T-helper 22 cell (primary cell): ENCODE measurements at places on chromosomes 4 and X.

GRCh38 chr4:19375136-19375804, 876.4 kb upstream of the SLIT2 start:
- no peak for DNase-seq

- DNase-seq: no peak
Observed at GRCh38 chr4:124030147-124030546, 633.6 kb downstream of the SPRY1 start.

DNA sequence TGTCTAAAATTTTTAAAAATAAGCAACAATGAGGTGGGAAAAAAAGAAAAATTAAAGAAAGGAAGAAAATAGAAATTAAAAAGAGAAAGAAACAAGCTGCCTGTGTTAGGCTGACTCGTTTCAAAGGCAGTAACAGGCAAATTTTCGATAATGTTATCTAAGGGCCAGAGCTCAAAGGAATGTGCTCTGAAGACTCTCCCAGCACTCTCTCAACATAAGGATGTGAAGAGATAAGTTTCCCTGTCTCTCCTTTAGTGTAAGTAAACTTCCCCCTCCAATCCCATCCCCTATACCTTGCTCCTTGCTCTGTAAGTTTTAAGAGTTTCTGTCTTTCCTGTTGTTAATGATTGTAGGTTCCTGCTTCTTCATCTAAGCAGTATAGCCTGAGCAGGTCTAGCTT, 172.8 kb downstream of the TEX13C start:
- no peak for DNase-seq

- no peak for DNase-seq
Observed at GRCh38 chr4:94462572-94462971, 10.8 kb downstream of the PDLIM5 start.

GRCh38 chrX:47587906-47588735, 5.9 kb downstream of the TIMP1 start:
- no peak for DNase-seq

GRCh38 chr4:63063760-63064159, 1345.5 kb downstream of the TECRL start:
- DNase-seq: no peak

DNA sequence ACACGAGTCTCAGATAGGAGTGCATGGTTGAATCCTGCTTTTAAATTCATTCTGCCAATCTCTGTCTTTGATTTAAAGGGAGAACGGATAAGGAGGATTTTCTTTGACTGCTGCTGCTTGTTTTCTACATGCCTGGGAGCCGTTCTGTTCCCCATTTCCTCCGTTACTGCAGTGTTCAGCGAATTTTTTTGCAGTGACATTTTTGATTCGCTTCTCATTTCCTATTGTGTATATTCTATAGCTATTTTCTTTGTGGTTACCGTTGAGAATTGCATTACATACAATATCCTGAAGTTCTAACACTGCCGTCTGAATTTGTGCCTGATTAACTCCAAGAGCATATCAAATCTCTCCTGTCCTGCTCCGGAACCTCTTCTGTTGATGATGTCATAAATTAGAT, 14.8 kb upstream of the MAEA start:
- no peak for DNase-seq

DNA sequence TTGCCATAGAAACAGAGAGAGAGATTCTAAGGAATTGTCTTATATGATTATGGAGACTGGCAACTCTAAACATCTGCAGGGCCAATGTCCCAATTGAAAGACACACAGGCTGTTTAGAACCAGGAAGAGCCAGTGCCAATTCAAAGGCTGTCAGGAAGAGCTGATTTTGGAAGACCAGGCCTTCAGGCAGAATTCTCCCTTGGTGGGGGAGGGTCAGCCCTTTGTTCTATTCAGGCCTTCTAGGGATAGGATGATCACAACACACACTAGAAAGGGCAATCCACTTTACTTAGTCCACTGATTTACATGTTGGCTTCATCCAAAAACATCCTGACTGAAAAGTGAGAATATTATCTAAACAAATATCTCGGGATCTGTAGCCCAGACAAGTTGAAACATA, 15.2 kb downstream of the C4orf46 start:
- DNase-seq: no peak

- no peak for DNase-seq
Observed at GRCh38 chrX:68808686-68809357, 20.0 kb upstream of the EFNB1 start.

GRCh38 chr4:21768349-21769310, 179.9 kb downstream of the KCNIP4 start:
- no peak for DNase-seq

DNA sequence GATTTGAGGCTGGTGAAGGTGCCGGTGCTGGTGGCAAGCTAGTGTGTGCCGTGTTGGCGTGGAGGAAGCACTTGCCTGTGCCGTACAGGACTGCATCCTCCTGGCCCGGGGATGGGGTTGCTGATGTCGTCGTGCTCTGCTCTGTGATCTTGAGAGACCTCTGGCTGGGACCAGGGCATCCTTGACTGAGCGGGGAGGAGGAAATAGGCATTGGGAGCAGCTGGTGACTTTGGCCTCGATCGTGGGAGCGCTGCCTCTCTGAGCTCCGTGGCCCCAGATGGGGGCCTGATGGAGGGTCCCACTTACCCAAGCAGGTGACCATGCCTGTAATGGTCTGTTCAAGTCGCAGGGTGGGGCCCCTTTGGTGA, 31.5 kb upstream of the CLCN4 start:
- no peak for DNase-seq

- no peak for DNase-seq
Observed at GRCh38 chrX:98409867-98410266, 1526.2 kb downstream of the RPA4 start.

GRCh38 chr4:168560184-168561180, 63.6 kb downstream of the PALLD start:
- DNase-seq: no peak

GRCh38 chrX:791479-792034, 161.0 kb downstream of the SHOX start:
- DNase-seq: no peak

- no peak for DNase-seq
Observed at GRCh38 chrX:107450823-107451509, 1.5 kb downstream of the FRMPD3 start.

DNA sequence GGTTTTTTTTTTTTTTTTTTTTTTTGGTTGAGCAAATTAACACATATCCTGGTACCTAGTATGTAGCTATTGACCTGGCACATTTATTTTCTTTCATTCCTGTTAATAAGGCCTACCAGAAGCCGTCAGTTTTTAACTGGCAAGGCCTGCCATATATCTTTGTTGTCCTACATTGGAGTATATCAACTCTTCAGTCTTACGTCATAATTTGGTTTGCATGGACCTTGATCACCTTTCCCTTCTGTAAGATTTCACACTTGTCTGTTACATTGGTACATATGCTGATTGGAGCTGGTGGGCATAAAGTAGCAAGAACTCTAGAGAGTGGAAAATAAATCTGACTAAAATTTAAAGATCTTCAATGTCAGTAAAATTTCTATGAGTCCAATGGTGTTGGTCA, 1658.0 kb downstream of the C4orf33 start:
- DNase-seq: no peak

GRCh38 chr4:88148560-88148959, 9.9 kb downstream of the ABCG2 start:
- no peak for DNase-seq

GRCh38 chrX:119941336-119941735, 2.2 kb downstream of the NKAP start:
- no peak for DNase-seq

- no peak for DNase-seq
Observed at GRCh38 chr4:25628451-25628850, 27.2 kb upstream of the SLC34A2 start.

- no peak for DNase-seq
Observed at GRCh38 chr4:24921491-24921890, 8.6 kb upstream of the CCDC149 start.

DNA sequence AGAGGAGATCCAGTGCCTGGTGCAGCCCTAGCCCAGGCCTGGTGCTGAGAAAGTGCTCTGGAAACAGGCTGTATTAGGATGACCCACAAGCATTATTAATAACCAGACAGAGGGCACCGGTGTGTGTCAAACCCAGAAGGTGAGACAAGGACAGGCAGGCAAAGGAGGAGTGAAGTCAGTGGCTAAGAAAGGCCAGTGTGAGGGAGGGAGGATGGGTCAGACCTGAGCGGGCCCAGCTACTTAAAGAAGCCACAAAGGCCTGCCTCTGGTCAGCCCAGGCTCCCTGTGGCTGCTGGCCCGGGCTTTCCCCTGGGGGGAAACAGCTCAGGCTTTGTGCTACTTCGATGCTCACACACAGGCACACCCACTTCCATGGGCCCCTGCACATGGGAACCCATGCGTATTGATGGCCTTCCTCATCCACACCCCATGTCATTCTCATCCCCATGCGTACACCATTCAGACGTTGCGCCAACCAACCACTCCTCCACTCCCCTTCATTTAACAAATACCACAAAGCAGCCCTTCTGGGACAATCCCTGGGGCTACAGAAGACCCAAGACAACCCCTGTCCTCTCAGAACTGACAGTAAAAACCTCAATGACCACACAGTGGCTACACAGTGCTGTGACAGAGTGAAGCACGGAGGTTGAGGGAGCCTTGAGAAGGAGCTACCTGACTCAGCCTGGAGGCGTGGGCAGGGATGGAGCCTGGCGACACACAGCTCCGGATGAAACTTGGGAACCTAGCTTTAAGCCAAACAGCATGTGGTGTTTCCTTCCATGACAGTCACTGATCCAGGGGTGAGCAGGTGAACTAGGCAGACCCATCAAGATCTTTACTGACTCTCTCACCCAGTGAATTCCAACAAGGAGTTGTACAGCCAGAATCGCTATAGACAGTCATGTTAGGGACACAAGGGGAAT, 24.9 kb upstream of the MTM1 start:
- no peak for DNase-seq

GRCh38 chrX:50125480-50125879, 75.3 kb downstream of the AKAP4 start:
- no peak for DNase-seq
